ENCODE measurements at places on chromosomes 1 and 21.

GRCh38 chr1:204889681-204890383, 19.2 kb downstream of the NFASC start:
- no peak for DNase-seq

DNA sequence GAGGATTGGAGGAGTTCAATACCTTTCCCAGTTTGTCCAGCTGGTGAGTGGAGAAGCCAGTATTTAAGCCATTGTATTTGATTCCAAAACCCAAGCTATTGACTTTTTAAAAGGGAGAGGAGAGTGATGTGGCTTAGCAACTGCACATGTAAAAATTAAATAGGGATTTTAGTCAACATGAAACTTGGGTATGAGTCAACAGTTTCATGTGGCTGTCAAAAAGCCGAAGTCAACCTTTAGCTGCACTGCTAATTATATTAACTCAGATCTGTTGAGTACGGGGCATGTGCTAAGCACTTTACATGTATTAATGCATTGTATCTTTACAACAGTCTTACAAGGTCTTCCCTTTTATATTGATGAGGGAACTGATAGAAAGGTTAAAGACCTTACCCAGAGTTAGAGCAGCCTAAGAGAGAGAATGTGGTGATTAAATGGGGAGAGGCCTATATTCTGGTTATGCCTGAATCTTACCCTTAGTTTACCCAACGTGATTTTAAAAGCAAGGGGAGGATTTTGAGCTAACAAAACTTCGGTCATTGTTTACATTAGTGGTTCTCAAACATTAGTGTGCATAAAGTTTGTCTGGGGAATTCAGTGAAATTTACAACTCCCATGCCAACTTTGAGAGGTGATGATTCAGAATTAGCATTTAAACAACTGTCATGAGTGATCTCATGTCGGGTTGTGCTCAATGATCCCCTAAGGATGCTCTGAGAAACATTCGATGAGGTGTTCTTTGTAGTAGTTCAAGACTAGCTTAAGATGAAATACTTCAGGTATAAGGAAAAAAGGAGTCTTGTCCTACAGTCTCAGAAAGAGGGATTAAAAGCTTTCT, 6.9 kb upstream of the SLC35F3 start:
- DNase-seq = no peak

- no peak for DNase-seq
Observed at GRCh38 chr1:8349961-8350360, 32.0 kb downstream of the SLC45A1 start.

GRCh38 chr1:115654663-115655305, 13.0 kb downstream of the VANGL1 start:
- no peak for DNase-seq

DNA sequence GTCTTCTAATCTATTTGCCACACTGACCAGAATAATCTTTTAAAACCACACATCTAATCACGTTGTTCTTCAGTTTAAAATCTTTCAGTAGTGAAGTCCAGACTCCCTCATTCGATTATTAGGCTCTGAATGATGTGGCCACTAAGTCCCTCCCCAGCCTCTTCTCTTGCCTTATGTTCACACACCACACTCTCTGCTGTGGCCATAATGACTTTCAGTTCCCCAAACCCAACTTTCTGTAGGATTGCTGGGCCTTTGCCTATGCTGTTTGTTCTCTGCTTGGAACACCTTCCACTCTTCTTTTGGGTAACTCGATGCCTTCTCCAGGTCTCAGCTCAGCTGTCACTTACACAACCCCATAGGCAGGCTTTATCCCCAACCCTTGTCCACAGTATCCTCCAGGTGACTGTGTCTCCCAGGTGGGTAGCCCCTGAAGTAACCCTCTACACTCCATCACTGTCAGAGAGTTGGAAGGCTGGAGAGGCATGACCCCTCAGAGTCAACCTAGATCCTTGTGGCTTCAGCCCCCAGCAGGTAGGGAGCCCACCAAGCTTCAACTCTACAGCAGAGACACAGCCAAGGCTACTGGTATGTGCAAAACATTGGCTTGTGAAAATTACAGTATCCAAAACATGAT, 8.4 kb upstream of the SLC37A1 start:
- no peak for DNase-seq

GRCh38 chr1:222181191-222181590, 366.7 kb downstream of the HHIPL2 start:
- no peak for DNase-seq

GRCh38 chr1:211781260-211781659, 49.3 kb downstream of the LPGAT1 start:
- no peak for DNase-seq

DNA sequence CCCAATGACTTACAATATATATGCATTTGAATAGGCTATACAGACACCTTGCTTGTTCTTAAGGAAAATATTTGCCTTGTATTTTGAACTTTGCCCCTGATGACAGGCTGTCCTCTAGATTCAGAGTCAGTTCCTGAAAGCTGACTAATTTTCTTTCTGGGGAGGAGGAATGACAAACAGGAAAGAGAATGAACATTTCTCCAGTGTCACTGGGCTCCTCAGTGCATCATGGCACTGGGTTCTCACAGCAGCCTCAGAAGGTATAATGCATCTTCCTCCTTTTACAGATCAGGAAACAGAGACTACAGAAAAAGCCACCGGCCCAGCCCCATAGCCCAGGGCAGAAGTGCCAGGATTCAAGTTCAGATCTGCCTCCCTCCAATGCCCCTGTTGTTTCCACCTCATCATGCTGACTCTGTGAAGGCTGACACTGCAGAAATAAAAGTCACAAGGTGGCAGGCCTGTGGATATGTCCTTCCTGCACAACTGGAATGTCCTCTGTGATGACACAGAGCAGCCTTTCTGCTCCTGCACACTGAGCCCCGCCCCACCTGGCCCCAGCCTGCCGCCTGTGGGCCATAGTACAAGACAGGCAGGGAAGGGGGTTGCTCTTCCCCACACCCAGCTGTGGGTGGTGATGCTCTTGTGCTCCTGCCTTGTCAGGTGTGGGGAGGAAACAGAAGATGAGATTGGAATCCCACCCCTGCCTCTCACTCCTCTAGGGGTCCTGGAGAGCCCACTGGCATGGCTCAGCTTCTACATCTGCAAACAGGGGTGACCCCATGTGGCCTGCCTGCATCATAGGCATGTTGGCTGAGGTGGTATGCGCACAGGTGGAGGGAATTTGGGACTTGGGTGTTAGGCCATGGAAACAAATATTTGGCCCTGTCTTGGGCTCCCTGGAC, 6.4 kb downstream of the TTC22 start:
- no peak for DNase-seq

GRCh38 chr1:1304331-1305299, 3.1 kb downstream of the ACAP3 start:
- DNase-seq = no peak

DNA sequence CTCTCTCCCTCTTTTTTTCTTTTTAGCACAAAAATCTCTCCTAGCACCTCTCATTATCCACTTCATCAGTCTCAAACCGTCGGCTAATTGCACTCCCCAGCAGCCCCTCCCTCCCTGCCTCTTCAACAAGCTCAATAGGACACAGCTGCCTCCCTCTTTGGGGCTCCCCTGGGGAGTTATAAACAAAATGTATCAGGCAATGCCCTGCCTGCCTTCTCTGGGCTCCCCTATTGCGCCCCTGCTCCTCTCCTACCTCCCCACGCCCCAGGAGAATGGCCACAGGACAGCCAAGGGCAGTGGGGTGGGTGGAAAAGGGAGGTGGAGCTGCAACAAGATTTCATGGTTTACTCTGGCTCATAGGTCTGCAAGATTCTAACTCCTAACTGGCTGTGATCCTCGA, 147.1 kb upstream of the GRIK3 start:
- DNase-seq = no peak

Measured in esophagus squamous epithelium (tissue), 5 donors.